ENCODE measurements at places on chromosomes 2 and 18.

DNA sequence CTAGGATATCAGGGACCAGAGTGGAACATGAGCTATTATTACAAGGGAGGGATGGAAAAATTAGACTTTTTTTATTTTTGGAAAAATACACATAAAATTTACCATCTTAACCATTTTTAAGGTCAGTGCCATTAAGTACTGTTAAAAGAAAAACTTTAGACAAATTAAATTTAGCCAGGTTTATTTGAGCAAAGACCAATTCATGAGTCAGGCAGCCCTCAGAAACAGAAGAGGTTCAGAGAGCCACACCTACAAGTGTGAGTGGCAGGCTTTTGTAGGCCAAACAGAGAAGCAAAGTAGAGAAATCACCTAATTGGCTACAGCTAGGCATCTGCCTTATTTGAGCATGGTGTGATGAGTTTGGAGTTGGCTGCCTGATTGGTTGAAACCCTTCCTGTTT is 301.3 kb upstream of the RAB12 start:
- no peak for DNase-seq

GRCh38 chr18:24274837-24275236 is 122.8 kb downstream of the OSBPL1A start:
- no peak for DNase-seq

- DNase-seq, result no peak
These were observed 114.4 kb upstream of the GLS start for GRCh38 chr2:190766174-190766572.

DNA sequence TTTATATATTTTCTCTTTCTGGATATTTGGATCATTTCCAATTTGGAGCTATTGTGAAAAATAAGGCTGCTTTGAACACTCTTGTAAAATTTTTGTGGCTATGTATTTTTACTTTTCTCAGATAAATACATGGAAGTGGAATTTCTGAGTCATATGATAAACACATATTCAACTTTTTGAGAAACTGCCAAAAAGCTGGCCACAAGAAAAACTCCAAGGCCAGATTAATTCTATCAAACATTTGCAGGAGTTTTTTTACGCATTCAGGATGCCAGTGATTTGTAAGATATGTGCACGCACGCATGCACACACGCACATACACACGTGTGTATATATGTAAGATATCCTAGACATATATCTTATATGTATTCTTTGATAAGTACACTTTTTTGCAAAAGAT is 477.5 kb upstream of the SPHKAP start:
- no peak for DNase-seq

GRCh38 chr2:207854484-207855440 is 85.1 kb upstream of the FZD5 start:
- DNase-seq, result no peak
